ENCODE measurements at places on chromosomes 1 and 21.
A peak's percentile ranks its signal among the peaks of the same experiment; 100 is the strongest.

- no peak for DNase-seq
- H3K36me3 ChIP-seq, result no peaks in the 10 kb centered on the region
- no peak overlapping the region for H3K4me3 ChIP-seq
These were observed 68.5 kb downstream of the CRB1 start for GRCh38 chr1:197336571-197336970.

DNA sequence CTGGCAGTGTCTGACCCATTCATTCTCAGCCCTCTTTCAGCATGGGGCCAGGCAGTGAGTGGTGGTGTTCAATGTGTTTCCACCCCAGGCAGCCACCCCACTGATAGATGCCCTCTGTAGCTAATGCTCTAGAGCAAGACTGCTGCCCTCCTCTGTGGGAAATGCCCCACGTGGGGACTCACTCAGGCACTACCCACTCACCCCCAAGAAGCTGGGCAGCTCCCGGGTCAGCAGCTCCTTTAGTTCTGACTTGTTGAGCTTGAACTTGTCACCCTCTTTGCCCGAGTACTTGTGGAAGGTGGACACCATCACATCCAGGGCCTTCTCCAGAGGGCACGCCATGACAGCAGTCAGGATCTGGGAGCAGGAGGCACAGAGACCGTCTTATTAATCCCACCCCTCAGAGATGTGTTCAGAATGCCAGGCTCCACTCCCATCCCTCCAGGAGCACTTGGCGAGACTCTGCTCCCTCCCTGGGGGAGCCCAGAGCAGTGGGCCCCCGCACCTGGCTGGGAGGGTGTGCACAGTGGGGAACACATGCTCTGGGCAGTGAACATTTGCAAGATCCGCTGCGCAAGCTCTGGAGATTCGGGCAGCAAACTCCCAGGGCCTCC, 1.0 kb downstream of the S100A4 start:
- no peak for DNase-seq
- H3K36me3 ChIP-seq, result peaks cover 27% of the 10 kb centered on the region
- peak overlapping the region; percentile 77 for H3K27ac ChIP-seq
- H3K27me3 ChIP-seq, result no peaks in the 10 kb centered on the region
- H3K4me1 ChIP-seq, result peaks cover 92% of the 10 kb centered on the region

DNA sequence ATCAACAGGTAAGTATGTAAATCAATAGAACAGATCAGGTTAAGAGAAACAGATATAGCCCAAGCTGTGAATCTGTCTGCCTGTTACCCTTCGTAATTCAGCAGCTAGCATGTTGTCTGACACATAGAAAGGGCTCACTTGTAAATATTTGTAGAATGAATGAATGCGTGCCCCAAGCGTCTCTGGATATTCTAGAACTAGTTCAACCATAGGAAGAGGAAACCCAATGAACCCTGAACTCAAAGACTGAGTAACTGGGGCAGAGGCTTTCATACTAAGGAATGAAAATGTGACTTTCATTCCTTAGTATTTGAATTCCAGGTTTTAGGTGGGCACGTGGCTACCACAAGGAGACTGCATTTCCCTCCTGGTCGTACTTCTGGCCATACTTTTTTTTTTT, 60.1 kb upstream of the SMYD2 start:
- H3K36me3 ChIP-seq, result no peaks in the 10 kb centered on the region
- no peak overlapping the region for H3K27ac ChIP-seq
- H3K4me1 ChIP-seq, result peaks cover 6% of the 10 kb centered on the region
- no peak for DNase-seq

GRCh38 chr1:112638110-112638428, 18.4 kb downstream of the CAPZA1 start:
- peaks cover 38% of the 10 kb centered on the region for H3K4me1 ChIP-seq
- no peak overlapping the region for H3K4me3 ChIP-seq
- H3K36me3 ChIP-seq, result peaks cover 5% of the 10 kb centered on the region
- H3K27me3 ChIP-seq, result no peaks in the 10 kb centered on the region
- no peak for DNase-seq

DNA sequence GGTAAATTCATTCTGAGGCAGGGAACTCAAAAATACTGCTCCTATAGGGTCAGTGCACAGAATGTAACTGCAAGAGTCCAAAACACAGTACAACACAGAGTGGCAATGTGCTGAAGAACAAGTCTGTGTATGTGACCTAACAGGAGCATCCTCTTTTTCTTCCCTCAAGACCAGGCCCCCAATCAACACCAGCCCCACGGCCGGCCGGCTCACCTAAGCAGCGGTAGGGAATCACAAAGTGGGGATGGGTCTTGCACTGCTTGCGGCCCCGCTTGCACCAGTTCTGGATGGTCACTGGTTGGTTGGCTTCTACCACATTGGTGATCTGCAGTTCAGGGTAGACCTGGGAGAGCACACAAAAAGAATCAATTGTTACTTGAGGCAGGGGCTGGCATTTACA, 80.8 kb downstream of the APP start:
- H3K4me3 ChIP-seq, result no peak overlapping the region
- H3K27ac ChIP-seq, result no peak overlapping the region
- H3K4me1 ChIP-seq, result no peaks in the 10 kb centered on the region
- H3K36me3 ChIP-seq, result peaks cover 23% of the 10 kb centered on the region

DNA sequence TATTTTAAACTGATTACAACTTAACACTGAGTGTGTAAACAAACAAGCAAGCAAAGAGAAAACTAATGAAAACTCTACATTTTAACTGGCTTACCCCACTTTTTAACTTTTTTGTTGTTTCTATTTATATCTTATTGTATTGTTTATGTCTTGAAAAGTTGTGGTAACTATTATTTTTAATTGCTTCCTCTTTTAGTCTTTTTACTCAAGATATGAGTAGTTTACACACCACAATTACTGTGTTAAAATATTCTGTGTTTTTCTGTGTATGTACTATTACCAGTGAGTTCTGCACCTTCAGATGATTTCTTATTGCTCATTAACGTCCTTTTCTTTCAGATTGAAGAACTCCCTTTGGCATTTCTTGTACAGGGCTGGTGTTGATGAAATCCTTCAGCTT, 4.7 kb upstream of the HHAT start:
- no peak overlapping the region for H3K4me3 ChIP-seq
- DNase-seq, result no peak
- peaks cover 10% of the 10 kb centered on the region for H3K4me1 ChIP-seq
- H3K36me3 ChIP-seq, result no peaks in the 10 kb centered on the region

DNA sequence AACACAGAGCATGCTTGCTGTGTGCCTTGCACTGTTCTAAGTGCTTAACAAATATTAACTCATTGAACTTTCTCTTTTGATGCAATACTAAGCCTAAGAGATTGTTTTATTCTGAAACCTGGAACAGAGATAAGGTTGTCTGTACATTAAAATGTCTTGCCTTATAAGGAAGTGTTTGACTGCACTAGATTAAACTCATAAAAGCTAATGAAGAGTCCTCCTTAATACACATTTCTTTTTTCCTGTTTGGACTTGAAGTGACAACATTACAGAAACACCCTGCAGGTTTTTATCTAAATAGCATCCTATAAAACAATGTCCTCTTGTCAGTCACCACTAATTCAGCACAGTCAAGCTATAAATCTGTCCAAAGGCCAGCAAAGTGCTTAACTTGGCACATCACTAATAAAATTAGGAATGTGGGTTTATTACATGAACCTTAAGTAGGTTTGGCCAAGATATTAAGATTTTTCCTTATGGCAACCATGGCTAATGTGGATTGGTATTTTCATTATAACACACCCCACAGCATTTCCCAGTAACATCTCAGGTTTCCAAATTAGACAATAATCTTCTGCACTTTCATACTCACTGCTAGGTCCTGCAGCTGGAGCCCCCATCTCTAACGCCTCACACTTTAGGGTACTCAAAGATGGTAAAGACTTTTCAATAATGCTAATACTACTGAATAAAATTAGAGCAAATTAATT, 389.7 kb downstream of the LMO4 start:
- H3K4me3 ChIP-seq, result no peak overlapping the region
- H3K36me3 ChIP-seq, result no peaks in the 10 kb centered on the region
- no peak for DNase-seq
- H3K27ac ChIP-seq, result no peak overlapping the region
- no peaks in the 10 kb centered on the region for H3K27me3 ChIP-seq

- peaks cover 49% of the 10 kb centered on the region for H3K36me3 ChIP-seq
- no peaks in the 10 kb centered on the region for H3K4me1 ChIP-seq
- H3K27ac ChIP-seq, result no peak overlapping the region
- no peak for DNase-seq
- H3K4me3 ChIP-seq, result no peak overlapping the region
These were observed 83.5 kb downstream of the UCK2 start for GRCh38 chr1:165910764-165911421.

DNA sequence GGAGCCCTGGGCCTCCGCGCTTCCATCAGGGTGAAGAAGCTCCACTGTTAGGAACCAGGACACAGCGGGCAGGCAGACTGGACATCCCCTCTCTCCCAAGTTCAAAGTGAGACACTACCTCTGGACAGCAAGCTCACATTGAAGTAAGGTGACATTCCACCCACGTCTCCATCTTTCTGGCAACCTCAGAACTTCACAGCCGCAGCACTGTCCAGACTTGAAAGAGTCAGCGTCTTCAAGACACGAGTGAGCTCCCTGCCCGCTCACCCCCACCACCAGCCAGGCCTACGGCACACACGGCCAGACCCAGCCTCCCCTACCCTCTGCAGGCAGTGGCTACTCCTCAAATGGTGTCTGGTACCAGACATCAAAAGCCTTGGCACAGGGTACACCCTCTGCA, 11.1 kb downstream of the WDR4 start:
- peaks cover 63% of the 10 kb centered on the region for H3K36me3 ChIP-seq
- H3K4me1 ChIP-seq, result no peaks in the 10 kb centered on the region
- no peak for DNase-seq
- H3K27ac ChIP-seq, result no peak overlapping the region
- no peak overlapping the region for H3K4me3 ChIP-seq
- no peaks in the 10 kb centered on the region for H3K27me3 ChIP-seq

DNA sequence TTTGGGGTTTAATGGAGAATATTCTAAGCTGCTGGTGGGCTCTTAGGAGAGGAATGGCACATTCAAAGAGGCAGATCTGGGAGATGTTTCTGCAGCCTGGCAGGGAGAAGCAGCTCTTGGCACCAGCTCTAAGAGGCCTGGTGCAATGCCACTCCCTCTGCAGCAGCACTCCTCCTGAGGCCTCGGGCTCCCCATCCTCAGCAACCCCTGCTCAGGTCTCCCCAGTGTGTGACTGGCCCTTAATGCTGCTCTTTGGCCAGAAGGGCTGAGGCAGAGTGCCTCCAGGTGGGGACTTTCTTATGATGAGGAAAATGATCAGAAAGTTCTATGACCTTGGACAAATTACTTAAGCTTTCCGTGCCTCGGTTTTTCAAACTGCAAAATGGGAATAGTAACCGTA, 55.5 kb downstream of the MAB21L3 start:
- peaks cover 15% of the 10 kb centered on the region for H3K27me3 ChIP-seq
- H3K4me3 ChIP-seq, result no peak overlapping the region
- H3K36me3 ChIP-seq, result no peaks in the 10 kb centered on the region
- H3K27ac ChIP-seq, result no peak overlapping the region

GRCh38 chr1:193767886-193768285, 581.5 kb upstream of the B3GALT2 start:
- H3K36me3 ChIP-seq, result no peaks in the 10 kb centered on the region
- no peaks in the 10 kb centered on the region for H3K4me1 ChIP-seq
- H3K4me3 ChIP-seq, result no peak overlapping the region
- H3K27me3 ChIP-seq, result no peaks in the 10 kb centered on the region
- H3K27ac ChIP-seq, result no peak overlapping the region
- DNase-seq, result no peak

GRCh38 chr1:110870721-110871388, 2.1 kb upstream of the CD53 start:
- H3K4me3 ChIP-seq, result no peak overlapping the region
- no peak overlapping the region for H3K27ac ChIP-seq
- no peaks in the 10 kb centered on the region for H3K27me3 ChIP-seq
- no peaks in the 10 kb centered on the region for H3K36me3 ChIP-seq

GRCh38 chr1:175471039-175471800, 272.2 kb downstream of the TNR start:
- no peaks in the 10 kb centered on the region for H3K27me3 ChIP-seq
- no peaks in the 10 kb centered on the region for H3K4me1 ChIP-seq
- no peak for DNase-seq
- H3K36me3 ChIP-seq, result no peaks in the 10 kb centered on the region

DNA sequence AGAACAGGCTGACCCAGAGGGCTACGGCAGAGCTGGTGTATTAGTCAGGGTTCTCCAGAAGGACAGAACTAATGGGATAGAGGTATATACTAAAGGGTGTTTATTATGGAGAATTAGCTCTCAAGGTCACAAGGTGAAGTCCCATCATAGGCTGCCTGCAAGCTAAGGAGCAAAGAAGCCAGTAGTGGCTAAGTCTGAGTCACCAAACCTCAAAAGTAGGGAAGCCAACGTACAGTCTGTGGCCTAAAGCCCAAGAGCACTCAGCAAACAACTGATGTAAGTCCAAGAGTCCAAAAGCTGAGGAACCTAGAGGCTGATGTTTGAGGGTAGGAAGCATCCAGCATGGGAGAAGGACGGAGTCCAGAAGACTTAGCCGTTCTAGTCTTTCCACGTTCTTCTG, 179.2 kb downstream of the BACH1 start:
- H3K27ac ChIP-seq, result no peak overlapping the region
- H3K4me3 ChIP-seq, result no peak overlapping the region
- no peaks in the 10 kb centered on the region for H3K27me3 ChIP-seq
- H3K36me3 ChIP-seq, result no peaks in the 10 kb centered on the region
- no peak for DNase-seq

DNA sequence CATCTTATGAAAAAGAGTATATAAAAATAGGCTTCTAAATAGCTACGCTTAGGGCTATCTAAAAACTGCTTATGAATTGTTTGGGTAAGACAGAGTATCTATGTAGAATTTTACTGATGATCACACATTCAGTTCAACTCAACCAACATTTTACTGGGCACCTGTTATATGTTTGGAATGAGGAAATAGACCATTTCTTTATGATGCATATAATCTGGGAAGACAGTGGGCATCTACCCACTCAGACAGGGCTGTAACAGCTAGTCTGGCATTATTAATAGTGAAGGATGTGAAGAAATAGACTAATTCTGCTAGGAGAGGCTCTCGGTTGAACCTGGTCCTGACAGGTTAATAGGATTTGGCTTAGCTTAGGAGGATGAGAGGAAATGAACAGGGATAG, 56.9 kb downstream of the TIAM1 start:
- DNase-seq, result no peak
- no peaks in the 10 kb centered on the region for H3K27me3 ChIP-seq
- no peaks in the 10 kb centered on the region for H3K36me3 ChIP-seq
- H3K4me1 ChIP-seq, result peaks cover 6% of the 10 kb centered on the region

DNA sequence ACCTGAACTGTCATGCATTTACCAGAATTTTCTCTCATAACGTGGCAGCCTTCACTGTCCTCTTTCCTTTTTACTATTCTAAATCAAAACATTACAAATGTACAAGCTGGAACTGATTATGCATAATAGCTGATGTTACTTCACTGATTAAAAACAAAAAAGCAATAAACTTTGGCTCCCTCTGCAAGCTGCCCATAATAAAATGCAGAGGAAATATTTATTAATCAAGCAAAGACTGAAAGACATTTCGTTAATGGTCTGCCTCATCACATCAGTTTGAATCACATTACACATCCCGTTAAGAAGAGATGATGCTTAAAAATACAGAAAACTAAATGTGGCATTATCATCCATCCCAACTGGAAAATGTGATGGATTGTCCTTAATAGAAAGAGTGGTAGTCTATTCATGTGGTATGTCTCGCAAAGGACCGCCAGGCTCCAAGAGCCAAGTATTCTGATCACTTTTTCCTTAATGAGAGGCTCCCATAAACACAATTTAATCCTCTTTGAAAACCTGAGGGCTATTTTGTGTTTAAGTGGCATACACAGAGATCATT, 225.3 kb downstream of the RGS7 start:
- no peak overlapping the region for H3K4me3 ChIP-seq
- H3K36me3 ChIP-seq, result no peaks in the 10 kb centered on the region
- H3K27me3 ChIP-seq, result no peaks in the 10 kb centered on the region
- H3K27ac ChIP-seq, result no peak overlapping the region

- no peaks in the 10 kb centered on the region for H3K27me3 ChIP-seq
- H3K4me3 ChIP-seq, result no peak overlapping the region
- H3K4me1 ChIP-seq, result no peaks in the 10 kb centered on the region
- DNase-seq, result no peak
- no peak overlapping the region for H3K27ac ChIP-seq
These were observed 4.9 kb upstream of the MIIP start for GRCh38 chr1:12014141-12014991.

Measured in CD14-positive monocyte (primary cell).